ENCODE measurements at places on chromosomes 3 and 15.

- no peak for DNase-seq
Observed at GRCh38 chr15:88513195-88513594, 33.3 kb downstream of the DET1 start.

DNA sequence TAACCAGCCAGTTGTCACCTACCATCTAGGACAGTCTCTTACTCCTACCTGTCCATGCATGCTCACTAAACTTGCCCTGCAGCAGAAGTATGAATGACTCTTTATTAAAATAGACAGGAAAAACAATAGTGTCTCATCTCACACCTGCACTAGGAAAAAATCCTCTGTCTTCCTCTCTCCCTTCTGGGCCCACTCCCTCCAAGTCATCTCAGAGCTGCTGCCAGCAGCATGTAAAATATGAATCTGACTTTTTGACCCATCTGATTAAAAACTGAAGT, 93.5 kb upstream of the THBS1 start:
- no peak for DNase-seq

- DNase-seq: no peak
Observed at GRCh38 chr3:134651347-134652041, 672 bp upstream of the KY start.

- no peak for DNase-seq
Observed at GRCh38 chr3:43034200-43034599, 55.1 kb downstream of the GASK1A start.

DNA sequence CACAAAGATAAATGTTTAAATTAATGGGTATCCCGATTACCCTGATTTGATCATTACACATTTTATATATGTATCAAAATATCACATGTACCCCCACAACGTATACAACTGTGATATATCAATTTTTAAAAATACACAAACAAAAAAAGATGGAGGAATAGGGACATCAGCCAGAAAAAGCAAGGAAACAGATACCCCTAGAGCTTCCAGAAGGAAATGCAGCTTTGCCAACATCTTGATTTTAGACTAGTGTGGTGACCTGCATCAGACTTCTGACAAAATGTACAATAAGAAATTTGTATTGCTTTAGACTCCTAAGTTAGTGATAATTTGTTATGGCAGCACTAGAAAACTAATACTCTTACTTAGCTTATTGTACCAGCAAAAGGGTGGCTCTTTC, 483.8 kb downstream of the TUSC7 start:
- no peak for DNase-seq

DNA sequence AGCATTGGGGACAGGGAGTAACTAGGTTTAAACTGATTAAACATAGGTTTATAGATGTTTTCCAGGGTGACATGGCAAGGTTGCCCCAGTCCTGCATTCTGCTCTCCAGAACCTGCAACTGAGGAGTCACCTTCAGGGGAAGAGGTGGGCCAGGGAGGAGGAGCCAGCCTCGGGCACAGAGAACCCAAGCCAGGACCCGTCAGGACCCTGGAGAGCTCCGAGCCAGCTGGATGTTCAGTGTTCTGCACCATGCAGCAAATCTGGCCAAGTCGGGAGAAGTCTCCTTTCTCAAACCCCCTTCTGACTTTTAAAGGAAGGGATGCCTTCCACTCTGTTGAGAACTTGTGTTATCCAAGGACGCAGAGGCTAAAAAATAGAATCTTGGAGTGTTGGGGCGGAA, 62.1 kb upstream of the SLC6A11 start:
- DNase-seq: no peak

All from SW 1271 (cell line).